Stimulated activated CD8-positive, alpha-beta memory T cell treated with anti-CD3 and anti-CD28 coated beads, Interleukin-7, amount 100 ng/mL, for 1 hour (primary cell): ENCODE measurements at places on chromosomes 16 and 17.

GRCh38 chr16:85898521-85899442 is at the start of gene IRF8:
IRF8 (plus strand) TSS chr16:85899162; CDS start chr16:85903016, 3,854 bp downstream.
- peak; percentile 48 for DNase-seq

GRCh38 chr17:42971589-42971988 is 7.3 kb upstream of the AARSD1 start:
- no peak for DNase-seq

DNA sequence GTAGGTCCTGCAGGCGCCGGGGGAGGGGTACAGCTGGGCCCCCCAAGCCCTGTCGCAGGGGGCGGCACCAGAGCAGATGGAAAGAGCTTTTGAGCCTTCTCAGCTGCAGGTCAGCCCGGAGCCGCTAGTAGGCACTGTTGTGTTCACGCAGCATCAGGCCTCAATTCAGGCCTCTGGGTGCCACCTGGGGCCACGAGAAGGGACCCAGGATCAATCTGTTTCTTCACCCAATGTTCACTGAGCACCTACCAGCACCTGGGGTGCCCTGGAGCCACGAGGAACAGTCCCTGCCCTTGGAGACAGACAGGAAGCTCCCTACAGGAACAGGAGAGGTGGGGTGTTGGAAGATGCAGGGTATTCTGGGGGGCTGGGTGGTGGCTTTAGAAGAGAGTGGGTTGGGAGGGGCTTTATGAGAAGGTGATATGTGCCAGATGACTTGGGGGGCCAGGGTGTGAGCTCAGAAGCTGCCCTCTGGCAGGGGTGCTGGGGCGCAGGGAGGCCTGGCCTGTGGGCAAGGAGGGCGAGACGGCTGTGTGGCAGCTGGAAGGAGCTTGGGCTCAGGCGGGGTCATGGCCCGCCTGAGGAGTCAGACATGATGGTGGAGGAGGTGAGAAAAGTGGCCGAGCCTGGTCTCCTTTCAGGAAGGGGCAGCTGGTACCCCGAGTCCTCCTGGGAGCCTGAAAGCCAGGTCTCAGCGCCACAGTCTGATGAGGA is 121.9 kb upstream of the GSE1 start:
- DNase-seq, result no peak

DNA sequence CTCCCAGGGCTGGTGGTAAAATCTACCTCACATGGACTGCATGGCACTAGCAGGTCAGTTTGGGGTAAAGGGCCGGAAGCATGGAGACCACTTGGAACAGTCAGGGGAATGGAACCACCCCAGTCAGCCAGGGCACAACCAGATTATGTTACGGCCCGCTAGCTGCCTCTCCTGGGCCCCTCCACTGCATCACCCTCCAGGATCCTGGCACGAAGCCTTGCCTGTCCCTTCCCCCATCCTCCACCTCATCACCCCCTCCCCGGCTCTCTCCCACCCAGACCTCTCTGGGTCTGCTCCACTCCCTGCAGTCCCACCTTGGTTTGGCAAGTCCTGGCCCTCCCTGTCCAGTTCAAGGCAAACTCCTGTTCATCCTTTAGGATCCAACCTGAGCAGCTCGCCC is 91.7 kb downstream of the CLEC16A start:
- no peak for DNase-seq

- DNase-seq, result no peak
Observed at GRCh38 chr17:64117981-64118979, 11.7 kb downstream of the ERN1 start.

- no peak for DNase-seq
Observed at GRCh38 chr17:70622368-70623260, 453.3 kb downstream of the KCNJ2 start.

GRCh38 chr17:77451894-77452852 is 311.4 kb downstream of the SEC14L1 start:
- DNase-seq, result no peak

DNA sequence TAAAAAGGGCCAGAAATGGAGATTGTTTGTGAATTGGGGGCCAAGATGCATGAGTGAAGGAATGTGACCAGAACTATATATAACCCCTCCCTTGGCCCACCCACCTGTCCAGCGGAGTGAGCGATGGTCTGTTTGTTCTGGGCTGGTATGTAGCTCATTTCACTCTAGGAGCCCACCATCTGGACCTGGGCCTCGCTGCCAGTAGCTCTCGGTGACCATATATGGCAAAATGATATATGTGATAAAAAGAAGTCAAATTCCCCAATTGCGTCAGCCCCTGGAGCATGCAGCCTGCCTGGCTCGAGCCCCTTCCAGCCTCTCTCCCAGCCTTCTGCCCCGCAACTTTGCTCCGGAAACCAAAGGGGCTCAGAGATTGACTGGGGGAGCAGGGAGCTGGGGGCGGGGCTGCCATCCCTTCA is 47.3 kb downstream of the CCDC42 start:
- DNase-seq, result no peak

DNA sequence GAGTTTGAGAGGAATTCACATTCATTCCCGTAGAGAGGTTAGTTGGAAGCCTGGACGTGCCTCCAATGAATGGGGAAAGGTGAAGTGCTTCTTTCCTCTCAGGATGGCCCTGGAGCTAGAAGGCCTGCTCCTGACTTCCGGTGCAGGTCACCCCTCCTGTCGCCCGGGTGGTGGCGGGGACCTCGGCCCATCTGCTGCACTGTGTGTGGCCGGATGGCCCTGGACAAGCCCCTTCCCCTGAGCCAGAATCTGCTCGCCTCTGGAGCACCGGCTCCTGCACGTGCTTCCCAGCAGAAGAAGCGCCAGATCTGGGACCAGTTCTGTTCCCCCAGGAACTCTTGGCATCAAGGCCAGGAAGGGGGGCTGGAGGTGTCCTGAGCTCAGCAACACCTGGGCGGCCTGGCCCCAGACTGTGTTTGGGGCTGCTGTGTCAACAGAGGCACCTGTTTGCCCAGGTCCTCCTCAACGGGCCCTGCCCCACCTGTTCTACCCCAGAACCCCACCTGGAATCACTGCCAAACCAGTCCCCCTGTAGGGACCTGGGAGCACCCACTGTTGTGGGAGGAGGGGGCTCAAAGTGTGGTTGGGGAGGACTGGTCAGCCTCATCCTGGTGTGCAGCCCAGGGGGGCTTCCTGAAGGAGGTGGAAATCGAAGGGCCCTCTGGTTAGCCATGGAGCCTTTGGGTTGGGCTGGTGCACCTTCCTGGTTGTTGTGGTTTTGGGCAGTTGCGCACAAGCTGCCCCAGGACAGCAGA is 5.1 kb upstream of the PERCC1 start:
- no peak for DNase-seq

DNA sequence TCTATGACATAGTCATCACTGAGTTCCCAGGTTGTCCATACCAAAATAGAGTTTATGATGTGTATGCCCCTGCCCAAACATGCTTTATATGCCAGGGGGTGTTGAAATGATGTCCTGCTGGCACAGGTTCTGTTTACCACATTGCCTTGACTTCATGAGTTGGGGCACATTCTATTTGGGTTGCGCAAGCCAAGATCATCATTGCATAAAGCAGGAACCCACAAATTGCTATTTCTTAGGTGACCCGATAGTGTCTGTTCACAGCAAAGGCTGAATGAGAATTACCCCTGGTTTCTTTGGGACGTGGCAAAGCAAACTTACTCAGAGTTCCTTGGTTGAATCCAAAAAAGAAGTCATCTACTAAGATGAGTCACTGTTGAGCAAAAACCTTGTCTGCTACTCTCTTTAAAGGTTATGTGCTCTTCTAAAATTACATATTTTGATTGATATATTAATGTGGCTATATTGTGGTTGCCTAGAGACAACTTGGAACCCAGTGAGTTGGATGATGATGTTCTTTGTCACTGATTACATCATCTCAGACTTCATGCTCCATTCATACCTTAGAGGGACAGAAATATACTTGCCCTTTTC is 912.6 kb upstream of the SOX9 start:
- no peak for DNase-seq

GRCh38 chr17:80868022-80868609 is 123.5 kb upstream of the CHMP6 start:
- no peak for DNase-seq

- DNase-seq, result no peak
Observed at GRCh38 chr17:81488276-81488860, 24.2 kb downstream of the ACTG1 start.

- no peak for DNase-seq
Observed at GRCh38 chr17:40958086-40958953, 8.4 kb downstream of the KRT39 start.

GRCh38 chr16:4633910-4634635 is 9.4 kb downstream of the MGRN1 start:
- DNase-seq, result no peak

DNA sequence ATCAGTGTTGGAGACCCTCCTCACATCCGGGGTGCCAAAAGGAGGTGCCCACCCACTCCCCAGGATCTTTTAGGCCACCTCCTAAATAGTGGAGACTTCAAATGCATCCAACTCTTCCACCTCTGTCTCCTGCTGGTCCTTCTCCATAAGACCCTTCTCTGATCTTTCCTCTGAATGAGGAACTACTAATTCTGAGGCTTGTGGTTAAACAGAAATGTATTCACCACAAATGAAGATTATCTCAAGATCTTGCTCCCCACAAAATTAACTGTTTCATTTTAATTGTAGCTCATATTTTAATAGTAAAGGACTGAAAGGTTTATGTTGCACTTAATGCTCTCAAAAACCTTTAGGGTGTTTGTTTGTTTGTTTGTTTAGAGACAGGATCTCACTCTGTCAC is 34.1 kb downstream of the TLE7 start:
- no peak for DNase-seq

DNA sequence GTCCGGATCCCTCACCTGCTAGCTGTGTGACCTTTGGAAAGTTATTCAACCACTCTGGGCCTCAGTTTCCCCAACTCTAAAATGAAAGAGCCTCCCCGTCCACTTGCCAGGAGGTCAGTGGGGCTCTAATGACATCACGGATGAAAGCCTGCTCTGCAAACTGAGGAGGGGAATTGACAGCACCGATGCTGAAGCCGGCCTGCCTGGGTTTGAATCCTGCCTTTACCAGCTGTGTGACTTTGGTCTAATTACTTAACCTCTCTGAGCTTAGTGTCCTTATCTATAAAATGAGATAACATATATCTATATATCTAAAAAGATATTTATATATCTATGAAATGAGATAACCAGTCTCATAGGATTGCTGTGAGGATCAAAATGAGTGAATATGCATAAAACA is 1.9 kb downstream of the STX1B start:
- no peak for DNase-seq

- DNase-seq, result no peak
Observed at GRCh38 chr17:73820686-73821448, 176.6 kb upstream of the SDK2 start.

DNA sequence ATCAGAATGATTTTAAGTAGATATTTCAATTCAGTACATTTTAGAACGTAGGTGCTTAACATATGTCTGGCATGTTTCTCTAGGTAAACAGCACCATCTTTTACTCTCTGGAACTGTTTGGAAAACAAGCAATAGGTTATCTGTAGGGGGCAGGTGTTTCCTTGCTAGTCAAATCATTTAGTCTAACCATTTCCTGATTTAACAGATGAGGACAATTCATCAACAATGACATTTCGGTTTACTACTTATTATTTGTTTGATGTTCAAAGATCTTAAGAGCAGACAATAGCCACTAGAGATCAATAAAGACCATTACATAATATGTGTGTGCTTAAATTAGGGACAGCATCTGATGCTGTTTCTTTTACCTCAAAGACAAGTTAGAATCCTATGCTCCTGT is 173.1 kb downstream of the CEP112 start:
- no peak for DNase-seq

DNA sequence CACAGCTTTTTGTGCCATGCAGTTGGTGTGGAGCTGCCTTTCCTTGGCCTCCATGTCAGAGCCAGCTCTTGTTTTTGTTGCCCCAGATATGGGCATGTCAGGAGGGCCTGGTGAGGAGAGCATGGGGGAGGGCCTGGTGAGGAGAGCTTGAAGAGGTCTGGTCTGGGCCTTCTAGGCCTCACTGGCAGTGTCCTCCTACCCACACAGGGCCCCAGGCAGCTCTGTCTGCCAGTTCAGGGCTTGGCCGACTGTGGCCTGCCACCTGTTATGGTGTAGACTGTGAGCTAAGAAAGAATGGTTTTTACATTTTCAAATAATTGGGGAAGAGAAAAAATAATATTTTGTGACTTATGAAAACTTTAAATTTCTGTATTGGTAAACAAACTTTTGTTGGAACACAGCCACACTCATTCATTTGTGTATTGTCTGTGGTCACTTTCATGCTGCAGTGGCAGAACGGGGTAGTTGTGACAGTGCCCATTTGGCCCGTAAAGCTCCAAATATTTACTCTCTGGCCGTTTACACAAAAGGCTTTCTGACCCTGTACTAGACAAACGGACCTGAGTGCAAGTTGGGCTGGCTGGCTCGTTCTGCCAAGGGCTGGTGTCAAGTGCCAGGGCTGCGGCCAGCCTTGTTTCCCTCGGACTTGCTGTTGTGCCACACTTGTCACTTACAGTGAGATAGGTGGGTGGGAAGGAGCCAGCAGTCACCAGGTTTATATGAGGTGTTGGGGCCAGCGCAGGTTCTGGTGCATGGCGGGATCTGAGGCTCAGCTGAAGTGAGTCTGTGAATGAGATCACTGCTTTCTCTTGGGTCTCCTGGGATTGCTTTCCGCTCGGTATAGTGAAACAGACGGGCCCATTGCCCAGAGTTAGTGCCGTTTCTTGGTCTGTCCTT is 18.2 kb downstream of the PGS1 start:
- DNase-seq, result no peak

DNA sequence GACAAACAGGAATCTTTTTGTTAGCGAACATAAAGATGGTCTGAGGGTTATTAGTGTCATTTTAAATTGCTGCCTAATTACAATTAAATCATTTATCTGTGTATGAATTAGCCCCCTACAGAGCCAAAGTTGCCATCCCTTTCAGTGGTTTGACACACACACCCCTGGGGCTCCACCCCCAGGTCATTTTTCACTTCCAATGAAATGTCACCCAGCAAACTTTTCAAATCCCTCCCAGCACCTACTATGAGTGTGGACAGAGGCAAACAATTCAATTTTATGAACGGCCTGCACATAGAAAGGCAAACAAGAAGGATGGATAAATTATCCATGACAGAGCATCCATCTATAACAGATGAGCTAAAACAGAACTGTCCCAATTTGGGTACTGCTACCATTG is 2.4 kb downstream of the MYH10 start:
- DNase-seq, result no peak

- DNase-seq, result no peak
Observed at GRCh38 chr17:60639019-60639330, 38.7 kb upstream of the BCAS3 start.

DNA sequence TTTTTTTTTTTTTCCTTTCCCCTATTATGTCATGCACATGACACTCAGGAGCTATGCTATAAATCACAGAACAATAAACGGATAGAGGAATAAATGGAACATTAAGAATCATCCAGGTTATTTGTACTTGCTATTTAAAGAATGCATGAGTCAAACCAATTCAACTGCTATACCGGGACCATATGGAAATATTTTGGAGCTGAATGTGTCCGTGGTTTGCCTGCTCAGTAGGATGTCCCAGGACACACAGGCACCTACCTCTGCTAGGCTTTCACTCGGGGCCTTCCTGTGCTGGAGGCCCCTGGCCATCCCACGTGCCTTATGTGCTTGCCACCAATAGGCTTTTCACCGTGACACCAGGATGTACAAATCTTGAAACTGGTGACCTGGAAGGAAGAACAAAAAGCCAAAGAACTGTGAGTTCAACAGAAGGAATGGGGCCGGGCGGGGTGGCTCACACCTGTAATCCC is 15.3 kb upstream of the SEC14L1 start:
- DNase-seq, result no peak

GRCh38 chr16:17162560-17162959 is 308.2 kb downstream of the XYLT1 start:
- no peak for DNase-seq

- DNase-seq, result no peak
Observed at GRCh38 chr16:69693916-69694315, 32.4 kb downstream of the NQO1 start.
